Smooth muscle cell of the pulmonary artery (primary cell): ENCODE measurements at places on chromosomes 4 and X. TPM values are rescaled to one million over a fixed set of nuclear protein-coding genes. Genes with fewer than 3 reads are reported as not detected.

The MAGEA11 gene
- not detected in 2 replicates for total RNA-seq

The TLR3 gene
- total RNA-seq = 3.1 and 8.1 TPM in 2 replicates

The PRKG2 gene
- 0.36 and 1.8 TPM in 2 replicates for total RNA-seq

The TMEM35A gene
- total RNA-seq = 5.5 and 7.2 TPM in 2 replicates

The CSAG3 gene
- not detected in 2 replicates for total RNA-seq

The HSFX4 gene
- not detected in 2 replicates for total RNA-seq

The GIMD1 gene
- not detected in 2 replicates for total RNA-seq

The USP17L24 gene
- total RNA-seq = not detected in 2 replicates

The BTK gene
- not detected in 2 replicates for total RNA-seq

The SLC9A6 gene
- total RNA-seq = 22.8 and 26.6 TPM in 2 replicates

The SMIM10L2A gene
- 0.79 and 0.91 TPM in 2 replicates for total RNA-seq

The HCFC1 gene
- total RNA-seq = 22.7 and 26.2 TPM in 2 replicates

The GCNA gene
- 2.9 and 3.1 TPM in 2 replicates for total RNA-seq

The CT45A3 gene
- total RNA-seq = not detected in 2 replicates

The ADH7 gene
- not detected in 2 replicates for total RNA-seq

The KIAA1210 gene
- total RNA-seq = not detected in 2 replicates

The NPY2R gene
- total RNA-seq = 0.76 and 27.4 TPM in 2 replicates

The GC gene
- total RNA-seq = not detected in 2 replicates

The MAGEB4 gene
- not detected in 2 replicates for total RNA-seq
